Renal cortical epithelial cell (primary cell): ENCODE measurements at places on chromosomes 1 and 21. TPM values are rescaled to one million over a fixed set of nuclear protein-coding genes. Genes with fewer than 3 reads are reported as not detected.

The EMC1 gene
- total RNA-seq: 48.6 and 65.7 TPM in 2 replicates

The C1orf141 gene
- not detected in 2 replicates for total RNA-seq

The UQCRHL gene
- total RNA-seq: 1.5 and 2.8 TPM in 2 replicates

DNA sequence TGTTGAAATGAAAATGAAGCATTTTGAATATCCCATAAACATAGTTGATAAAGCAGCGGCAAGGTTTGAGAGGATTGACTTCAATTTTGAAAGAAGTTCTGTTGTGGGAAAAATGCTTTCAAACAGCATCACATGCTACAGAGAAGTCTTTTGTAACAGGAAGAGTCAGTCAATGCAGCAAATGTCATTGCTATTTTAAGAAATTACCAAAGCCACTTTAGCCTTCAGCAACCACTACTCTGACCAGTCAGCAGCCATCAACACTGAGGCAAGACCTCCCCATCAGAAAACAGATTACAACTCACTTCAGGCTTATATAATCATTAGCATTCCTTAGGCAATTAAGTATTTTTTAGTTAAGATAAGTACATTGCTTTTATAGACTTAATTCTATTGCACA is 33.8 kb upstream of the FCRL3 start:
- no peak for DNase-seq

DNA sequence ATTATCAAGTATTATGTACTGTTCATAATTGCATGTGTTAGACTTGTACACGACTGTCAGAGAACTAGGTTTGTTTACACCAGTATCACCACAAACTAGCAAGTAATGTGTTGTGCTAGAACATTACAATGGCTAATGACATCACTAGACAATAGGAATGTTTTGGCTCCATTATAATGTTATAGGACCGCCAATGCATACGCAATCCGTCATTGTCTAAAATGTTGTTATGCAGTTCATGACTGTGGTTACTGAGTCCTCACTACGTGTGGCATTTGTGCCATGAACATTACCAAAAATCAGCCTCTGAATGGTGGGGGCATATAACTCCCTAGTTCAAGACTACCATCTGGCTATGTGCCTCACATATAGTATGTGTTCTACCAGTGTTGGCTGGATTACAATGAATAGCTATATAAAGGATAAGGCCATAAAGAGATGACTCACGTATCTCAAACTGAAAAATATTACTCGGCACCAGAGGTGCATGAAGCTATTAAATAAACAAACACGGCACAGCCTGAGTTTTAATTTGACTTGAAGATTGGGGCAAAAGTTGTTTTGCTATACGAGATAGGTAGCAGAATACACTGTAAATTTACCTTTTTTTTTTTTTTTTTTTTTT is 89.1 kb upstream of the COL24A1 start:
- no peak for DNase-seq

DNA sequence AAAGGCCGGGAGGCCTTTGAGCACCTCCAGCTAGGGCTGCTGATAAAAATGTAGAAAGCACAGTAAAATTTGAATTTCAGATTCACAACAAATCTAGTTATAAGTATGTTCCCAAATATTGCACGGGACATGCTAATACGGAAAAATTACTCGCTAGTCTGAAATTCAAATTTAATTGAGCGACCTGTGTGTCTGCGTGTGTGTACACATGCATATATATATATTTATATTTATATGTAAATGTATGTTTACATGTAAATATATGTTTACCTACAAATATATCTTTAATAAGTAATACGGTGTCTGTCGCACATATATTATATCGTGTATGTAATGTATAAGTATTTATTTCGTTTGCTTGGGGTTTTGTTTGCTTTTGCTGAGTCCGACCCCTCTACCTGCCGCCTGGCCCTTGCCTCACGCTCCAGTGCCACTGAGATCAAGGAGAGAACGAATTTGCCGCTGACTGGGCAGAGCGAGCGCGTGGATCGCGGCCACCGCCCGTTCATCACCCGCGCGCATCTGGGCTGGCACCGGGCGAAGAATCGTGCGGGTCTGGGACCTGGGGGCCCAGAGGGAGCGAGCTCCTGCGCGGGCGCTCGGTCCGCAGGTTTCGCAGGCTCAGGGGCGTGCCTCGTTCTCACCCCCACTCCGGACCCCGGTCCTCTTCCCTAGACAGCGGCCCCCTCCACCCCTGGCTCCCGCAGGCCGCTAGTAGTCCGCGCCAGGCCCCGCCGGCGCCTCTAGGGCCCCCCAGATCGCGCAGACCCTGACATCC is 534 bp upstream of the WRAP73 start:
- no peak for DNase-seq

DNA sequence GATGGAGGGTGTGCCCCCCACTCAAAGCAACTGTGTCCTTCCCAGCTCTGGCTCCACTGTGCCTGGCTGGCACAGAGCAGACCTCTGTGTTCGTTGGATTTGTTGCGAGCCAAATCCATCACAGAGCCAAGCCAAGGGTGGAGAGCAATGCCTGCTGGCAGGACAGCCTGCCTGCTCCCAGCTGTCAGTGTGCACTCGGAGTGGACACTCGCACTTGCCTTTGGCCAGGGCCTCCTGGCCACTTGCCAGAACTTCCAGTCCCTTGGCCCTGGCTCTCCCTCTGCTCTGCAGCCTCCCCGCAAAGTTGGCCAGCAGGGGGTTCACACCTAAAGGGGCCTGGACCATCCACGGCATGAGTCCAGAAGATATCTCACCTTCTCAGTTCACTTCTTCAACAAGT is 16.4 kb downstream of the HEYL start:
- no peak for DNase-seq
